IMR-90 (cell line): ENCODE measurements at places on chromosomes 11 and 22. TPM values are rescaled to one million over a fixed set of nuclear protein-coding genes. Genes with fewer than 3 reads are reported as not detected.

GRCh38 chr11:15865212-15865987, 490.9 kb downstream of the SOX6 start:
- DNase-seq = no peak

DNA sequence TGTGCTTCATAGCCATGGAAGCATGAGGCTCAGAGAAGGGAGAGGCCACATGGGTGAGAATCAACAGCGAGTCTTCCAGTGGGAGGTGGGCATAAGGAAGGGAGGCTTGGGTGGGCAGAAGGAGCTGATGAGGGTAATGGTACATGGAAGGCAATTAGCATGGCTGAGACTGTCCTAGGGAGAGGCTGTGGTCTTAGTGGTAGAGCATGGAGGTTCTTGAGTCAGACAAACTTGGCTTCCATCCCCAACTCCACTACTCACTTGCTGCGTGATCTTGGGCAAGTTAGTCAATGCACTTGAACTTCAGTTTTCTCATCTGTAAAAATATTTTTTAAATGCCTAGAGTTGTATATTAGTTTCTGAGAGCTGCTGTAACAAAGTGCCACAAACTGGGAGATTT, 227.2 kb upstream of the E2F8 start:
- DNase-seq = no peak

DNA sequence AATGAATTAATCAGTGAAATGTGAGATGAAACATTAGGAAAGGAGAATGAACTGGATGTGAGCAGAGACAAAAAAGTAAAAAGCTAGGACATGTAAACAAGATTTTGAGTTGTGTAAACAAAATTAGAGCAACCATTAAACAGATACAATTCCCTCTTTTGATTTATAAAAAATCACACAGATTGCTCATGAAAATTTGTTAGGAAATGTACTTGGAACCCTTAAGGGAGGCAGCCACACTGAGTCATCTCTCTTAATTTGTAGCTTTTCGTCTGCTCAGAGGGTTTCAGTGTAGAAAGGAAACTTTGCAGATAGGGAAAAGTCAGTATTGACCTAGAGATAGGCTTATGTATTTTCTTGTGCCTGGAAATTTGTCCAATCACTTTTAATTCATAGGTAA, 49.6 kb upstream of the ME3 start:
- peak; percentile 62 for DNase-seq

GRCh38 chr11:103806130-103806895, 230.1 kb upstream of the DDI1 start:
- DNase-seq = peak; percentile 93

DNA sequence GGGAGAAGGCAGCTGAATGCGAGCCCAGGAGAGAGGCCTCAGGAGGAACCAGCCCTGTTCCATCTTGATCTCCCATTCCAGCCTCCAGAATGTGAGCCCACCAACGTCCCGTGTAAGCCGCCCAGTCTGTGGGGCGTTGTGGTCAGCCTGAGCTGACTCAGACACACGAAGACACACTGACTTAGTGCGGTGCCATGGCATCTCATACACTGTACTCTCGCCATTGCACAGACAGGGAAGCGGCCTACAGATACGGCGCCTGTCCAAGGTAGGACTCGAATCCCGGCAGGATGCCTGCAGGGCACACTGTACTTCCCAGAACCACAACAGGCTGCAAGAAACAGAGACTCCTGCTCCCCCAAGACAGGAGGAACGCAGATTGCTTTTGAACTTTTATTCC, 179.6 kb downstream of the CTTN start:
- no peak for DNase-seq

- no peak for DNase-seq
Measured at GRCh38 chr22:40611606-40612005, 24.9 kb downstream of the MRTFA start.

- DNase-seq = peak; percentile 62
Measured at GRCh38 chr11:122334546-122335339, 218.7 kb upstream of the BLID start.

DNA sequence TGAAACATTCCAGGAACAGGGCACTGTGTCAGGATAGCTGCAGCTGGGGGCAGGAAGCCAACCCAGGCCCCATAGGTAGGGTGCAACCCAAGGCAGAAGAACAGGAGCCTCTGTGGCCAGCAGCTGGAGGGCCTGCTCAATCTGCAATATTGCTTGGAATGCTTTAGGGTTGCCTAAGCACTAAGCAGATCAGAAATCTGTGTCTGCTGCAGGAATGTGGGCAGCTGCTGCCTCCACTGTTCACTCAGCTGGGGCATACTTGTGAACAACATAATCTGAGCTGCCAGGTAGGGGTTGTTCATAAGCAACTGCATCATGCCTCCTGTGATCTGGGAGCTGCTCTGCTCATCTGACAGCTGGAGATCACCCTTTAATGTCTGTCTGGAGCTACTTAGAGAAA, 1.7 kb downstream of the UBQLNL start:
- DNase-seq = no peak

DNA sequence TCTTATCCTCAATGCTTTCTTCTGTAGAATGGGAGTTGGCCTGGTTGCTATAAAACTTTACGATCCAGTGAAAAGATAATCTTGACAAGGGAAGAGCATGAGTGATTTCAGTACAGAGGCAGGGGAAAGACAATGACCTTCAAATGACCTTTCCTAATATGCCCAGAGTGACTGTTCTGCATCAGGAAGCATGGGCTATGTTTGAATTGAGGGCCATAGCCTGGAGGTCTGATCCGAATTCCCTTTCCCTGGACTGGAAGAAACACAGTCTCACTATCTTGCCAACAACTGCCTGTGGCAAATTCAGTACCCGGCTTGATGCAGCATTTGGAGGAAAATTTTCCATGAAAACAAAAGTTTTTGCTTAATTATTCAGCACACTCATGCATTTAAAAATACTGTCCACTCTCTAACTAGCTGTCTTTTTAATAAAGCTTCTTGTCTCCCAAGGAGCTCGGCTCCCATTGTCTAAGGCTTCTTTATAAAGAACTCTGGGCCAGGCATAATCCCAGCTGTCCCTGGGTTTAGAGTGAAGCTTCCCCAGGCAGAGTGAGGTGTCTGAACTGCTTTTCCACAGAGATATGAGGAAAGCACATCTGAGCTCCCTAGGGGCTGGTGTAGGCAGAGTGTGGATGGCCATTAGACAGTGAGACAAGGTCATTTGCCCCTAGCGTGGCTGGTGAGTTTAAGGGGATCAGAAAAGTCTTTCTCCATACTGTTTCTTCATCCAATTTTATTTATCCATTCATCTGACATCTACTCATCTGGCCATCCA, 132.7 kb upstream of the CADM1 start:
- no peak for DNase-seq

GRCh38 chr22:25638638-25639037, 74.2 kb downstream of the GRK3 start:
- DNase-seq = no peak

- no peak for DNase-seq
Measured at GRCh38 chr11:86514453-86514852, 139.8 kb downstream of the CCDC81 start.

DNA sequence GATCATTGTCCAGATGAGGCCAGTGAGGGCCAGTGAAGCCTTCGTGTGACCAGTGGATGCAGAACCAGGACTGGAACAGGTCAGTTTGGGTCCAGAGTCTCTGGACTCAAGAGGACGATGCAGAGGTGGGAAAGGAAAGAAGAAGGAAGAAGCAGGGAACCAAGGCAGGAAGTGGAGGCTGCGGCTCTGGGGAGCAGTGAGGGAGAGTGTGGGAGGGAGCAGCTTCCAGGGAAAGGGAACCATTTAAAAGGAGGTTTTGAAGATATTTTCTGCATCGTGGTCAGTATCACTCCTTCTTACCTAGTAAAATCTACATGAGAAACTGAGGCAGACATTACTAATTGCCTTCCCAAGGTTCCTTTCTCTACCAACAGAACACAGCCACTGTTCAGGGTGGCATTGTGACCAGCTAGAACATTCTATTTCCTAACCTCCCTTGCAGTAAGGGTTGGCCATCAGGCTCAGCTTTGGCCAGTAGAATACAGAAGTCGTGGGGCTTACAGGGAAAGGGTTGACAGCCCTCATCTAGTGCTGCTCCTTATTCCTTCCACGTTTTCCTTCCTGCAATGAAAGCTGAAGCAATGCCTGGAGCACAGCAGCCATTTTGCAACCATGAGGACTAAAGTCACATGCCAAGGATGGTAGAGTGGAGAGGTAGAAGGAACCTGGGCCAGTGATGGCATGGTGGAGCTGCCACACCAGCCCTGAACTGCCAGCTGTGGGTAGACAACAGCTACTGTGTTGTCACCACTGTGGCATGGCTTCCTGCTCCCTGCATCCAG, 29.1 kb upstream of the LINC01488 start:
- DNase-seq = no peak

DNA sequence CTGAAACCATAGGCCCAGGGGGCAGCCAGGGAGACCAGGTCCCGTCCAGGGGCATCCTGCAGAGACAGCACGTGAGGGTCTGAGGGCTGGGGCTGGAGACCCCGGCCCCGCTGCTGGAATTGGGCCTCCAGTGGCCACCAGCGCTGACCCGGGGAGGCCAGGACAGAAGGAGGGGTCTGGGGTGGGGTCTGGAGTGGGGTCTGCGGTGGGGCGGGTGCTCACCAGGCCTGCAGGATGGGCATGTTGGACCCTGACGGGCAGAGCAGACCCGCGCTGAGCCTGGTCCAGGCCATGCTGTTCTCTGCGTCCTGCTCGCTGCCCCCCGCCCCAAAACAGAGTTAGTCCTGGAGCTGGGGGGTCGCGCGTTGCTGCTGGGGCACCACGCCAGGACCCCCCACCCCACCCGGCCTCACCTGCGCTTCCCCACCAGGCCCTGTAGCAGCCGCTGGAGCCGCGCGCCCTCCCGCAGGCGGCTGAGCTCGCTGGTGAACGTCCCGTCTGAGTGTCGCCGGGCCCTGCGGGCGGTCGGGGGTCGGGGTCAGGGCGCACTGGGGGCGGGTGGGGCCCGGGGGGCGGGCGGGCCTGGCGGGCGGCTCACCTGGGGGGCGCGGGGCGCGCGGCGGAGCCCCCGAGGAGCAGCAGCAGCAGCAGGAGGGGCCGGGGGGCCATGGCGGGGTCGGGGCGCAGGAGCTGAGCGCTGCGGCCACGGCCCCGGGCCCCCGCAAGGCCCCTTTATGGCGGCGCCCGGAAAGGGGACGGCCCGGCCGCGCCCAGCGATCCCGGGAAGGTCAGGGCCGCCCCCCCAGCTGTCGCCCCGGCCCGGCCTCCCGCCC, at the start of gene SCT:
TSS of gene SCT (minus strand) at position 707 of the 833 bp plus-strand sequence. CDS start at position 669, 38 bp downstream.
- DNase-seq = no peak

- peak; percentile 2 for DNase-seq
Measured at GRCh38 chr22:47395481-47395880, 633.0 kb downstream of the TBC1D22A start.

GRCh38 chr11:217704-218103, 10.2 kb downstream of the RIC8A start:
- DNase-seq = no peak

GRCh38 chr11:61026121-61027031, 54.9 kb downstream of the CD6 start:
- DNase-seq = no peak

GRCh38 chr11:2002807-2003206, 5.2 kb upstream of the H19 start:
- DNase-seq = no peak

GRCh38 chr11:24880962-24881361, 384.1 kb downstream of the LUZP2 start:
- DNase-seq = no peak

DNA sequence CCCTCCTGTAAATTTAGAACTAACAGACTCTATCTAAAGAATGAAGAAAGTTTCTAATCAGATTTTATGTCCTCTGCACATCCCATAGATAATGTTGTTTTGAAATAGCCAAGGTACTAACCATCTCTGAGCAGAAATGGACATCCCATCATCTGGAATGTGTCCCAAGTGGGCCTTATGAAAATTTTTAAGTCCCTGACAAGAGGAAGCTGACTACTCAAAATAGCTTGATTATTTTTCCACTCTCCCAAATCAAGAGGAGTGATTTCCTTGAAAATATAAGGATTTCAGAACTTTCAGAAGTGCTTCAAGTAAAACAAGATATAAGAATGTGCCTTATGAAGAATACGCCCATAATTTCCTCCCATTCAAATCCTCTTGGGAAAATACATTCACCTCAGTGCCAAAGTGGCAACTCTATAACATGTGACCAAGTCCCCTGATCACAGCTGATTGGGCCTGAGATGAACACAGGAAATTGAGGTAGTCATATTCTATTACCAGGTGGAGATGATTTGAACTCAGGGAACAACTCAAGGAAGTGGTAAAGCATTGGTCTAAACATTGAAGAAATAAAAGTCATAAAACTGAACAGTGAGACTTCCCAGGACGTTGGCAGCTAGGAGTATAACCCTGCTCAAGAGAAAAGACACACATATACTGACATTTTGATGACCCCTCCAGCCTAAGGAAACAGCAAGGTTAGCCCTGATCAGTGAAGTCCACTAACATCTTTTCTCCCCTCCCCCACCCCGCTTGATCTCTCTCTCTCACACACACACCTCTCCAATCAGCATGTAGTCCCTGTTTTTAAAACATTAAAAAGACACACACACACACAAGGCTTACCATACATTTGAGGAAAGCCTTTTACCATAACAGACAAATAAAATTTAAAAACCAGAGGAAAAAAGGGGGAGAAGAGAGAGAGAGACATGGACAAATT, 70.8 kb upstream of the TEAD1 start:
- DNase-seq = no peak

DNA sequence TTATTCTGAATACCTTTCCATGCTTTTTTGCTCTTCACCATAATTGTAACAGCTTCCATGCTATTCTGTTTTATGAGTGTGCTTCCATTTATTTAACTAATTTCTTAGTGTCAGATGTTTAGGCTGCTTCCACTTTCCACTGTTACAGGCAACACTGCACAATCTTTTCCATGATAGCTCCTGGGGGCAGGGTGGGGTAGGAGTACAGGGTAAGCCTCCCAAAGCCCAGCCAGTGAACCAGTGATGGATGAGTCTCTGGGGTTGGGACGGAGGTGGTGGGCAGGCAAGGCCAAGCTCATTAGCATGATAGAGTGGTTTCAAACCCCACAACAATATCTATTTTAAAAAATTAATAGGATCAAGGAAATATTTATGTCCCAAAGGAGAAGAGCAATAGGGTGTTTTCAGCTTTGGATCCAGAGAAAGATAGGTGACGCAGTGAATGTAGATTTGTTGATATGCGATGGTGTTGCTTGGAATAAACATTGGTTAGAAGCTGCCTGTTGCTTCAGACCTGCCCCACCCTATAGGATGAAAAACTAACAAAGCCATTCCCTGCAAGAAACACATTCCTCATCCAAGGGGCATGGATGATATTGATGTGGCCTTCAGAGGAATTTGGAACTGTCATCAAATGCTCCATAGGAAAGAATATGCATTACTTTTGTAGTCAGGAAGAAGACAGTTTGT, 17.1 kb upstream of the ELF5 start:
- no peak for DNase-seq

GRCh38 chr22:24697621-24698082, 76.9 kb downstream of the PIWIL3 start:
- no peak for DNase-seq

The LGR4 gene
- polyA plus RNA-seq = 2.2 and 2.9 TPM in 2 replicates

The MGAT3 gene
- 1.1 TPM in 2 replicates for polyA plus RNA-seq

The IFITM10 gene
- polyA plus RNA-seq = 0.15 and 0.59 TPM in 2 replicates

The C11orf91 gene
- polyA plus RNA-seq = 0.10 TPM in 1 of 2 replicates, not detected in the other

The ST14 gene
- not detected in 2 replicates for polyA plus RNA-seq

The SYT7 gene
- polyA plus RNA-seq = 0.19 and 0.26 TPM in 2 replicates

The CAVIN3 gene
- 185 and 241 TPM in 2 replicates for polyA plus RNA-seq

The OTOG gene
- not detected in 2 replicates for polyA plus RNA-seq

The ZNF214 gene
- polyA plus RNA-seq = 0.47 and 0.82 TPM in 2 replicates

The C11orf97 gene
- polyA plus RNA-seq = not detected in 2 replicates

The SFI1 gene
- 12.0 and 12.3 TPM in 2 replicates for polyA plus RNA-seq
